Activated naive CD4-positive, alpha-beta T cell (primary cell): ENCODE measurements at places on chromosomes 5 and 9.

DNA sequence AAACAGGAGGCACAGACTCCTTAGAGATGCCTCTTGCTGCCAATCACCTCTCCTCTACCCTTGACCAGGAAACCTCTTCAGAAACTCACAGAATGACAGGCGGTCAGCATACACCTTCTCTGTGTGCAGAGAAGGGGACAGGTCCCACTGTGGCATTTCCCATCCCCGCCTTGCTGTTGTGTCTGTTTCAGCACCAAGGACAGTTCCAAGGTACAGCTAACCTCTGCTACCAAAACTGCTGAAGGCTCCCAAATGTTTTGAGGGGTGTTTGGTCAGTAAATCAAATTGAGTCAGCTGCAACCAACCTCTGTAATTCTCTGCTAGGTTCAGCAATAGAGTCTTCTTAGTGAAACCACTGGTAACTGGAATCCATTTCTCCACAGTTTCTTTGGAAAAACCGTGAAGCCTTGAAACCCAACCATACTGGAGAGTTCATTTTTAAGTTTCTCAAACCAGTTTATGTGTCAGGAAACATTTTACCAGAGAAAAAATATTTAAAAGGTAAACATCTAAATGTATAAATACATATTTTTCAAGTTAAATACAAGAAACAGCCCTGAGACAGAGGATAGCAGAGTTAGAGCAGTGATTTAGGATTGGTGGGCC is 122.0 kb downstream of the DRD1 start:
- DNase-seq = no peak

DNA sequence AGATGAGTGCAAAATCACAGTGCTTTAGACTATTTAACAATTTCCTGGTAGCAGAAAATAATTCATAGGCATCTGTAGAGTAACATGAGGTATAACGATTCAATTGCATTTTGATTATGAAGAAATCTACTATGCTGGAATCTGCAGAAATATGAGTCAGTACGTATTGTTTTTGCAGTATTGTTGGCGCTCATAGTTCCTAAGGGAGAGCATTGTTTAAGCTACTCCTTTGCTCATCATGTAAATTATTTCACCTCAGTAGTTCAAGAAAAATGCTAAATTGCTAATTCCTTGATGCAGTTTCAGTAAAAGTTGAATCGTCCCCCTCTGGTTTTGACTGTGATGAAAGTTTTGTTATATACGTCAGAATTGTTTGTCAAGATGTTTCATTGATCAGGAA is 458.4 kb downstream of the HINT1 start:
- no peak for DNase-seq

GRCh38 chr9:14523545-14523944 is 169.7 kb downstream of the ZDHHC21 start:
- no peak for DNase-seq

DNA sequence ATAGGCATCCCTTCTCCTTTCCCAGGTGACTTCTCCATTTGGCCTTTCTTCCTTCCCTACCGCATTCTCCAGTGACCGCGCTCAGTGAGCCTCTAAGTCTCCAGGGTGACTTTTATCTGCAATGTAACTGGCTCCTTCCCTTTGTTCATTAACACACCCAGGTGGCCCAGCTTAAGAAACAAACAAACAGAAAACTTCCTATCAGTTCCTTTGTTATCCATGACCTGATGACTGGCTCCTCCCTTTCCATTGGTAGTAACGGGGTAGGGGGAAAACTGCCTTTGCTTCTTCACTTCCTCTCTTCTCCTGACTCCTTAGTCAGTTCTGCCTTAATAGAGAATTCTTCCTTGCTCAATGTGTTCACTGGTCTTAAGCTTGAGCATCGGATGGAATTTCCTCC is 7.0 kb upstream of the SH3GL2 start:
- no peak for DNase-seq

DNA sequence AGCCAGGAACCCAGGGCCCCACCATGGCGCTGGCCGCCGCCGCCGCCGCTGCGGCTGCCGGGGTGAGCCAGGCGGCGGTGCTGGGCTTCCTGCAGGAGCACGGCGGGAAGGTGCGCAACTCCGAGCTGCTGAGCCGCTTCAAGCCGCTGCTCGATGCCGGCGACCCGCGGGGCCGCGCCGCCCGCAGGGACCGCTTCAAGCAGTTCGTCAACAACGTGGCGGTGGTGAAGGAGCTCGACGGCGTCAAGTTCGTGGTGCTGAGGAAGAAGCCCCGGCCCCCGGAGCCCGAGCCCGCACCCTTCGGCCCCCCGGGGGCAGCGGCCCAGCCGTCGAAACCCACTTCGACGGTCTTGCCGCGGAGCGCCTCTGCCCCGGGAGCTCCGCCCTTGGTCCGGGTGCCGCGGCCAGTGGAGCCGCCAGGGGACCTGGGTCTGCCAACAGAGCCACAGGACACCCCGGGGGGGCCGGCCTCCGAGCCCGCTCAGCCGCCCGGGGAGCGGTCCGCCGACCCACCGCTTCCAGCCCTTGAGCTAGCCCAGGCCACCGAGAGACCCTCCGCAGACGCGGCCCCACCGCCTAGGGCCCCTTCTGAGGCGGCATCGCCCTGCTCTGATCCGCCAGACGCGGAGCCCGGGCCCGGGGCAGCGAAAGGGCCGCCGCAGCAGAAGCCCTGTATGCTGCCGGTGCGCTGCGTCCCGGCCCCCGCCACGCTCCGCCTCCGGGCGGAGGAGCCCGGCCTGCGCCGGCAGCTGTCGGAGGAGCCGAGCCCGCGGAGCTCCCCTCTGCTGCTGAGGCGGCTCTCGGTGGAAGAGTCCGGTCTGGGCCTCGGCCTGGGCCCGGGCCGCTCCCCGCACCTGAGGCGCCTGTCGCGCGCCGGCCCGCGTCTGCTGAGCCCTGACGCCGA is 749 bp downstream of the SOWAHA start:
- DNase-seq = peak; percentile 24
